ENCODE measurements at places on chromosomes 11 and 22.
A peak's percentile ranks its signal among the peaks of the same experiment; 100 is the strongest.

- no peak for DNase-seq
Measured at GRCh38 chr11:128821556-128821955, 45.5 kb downstream of the KCNJ1 start.

DNA sequence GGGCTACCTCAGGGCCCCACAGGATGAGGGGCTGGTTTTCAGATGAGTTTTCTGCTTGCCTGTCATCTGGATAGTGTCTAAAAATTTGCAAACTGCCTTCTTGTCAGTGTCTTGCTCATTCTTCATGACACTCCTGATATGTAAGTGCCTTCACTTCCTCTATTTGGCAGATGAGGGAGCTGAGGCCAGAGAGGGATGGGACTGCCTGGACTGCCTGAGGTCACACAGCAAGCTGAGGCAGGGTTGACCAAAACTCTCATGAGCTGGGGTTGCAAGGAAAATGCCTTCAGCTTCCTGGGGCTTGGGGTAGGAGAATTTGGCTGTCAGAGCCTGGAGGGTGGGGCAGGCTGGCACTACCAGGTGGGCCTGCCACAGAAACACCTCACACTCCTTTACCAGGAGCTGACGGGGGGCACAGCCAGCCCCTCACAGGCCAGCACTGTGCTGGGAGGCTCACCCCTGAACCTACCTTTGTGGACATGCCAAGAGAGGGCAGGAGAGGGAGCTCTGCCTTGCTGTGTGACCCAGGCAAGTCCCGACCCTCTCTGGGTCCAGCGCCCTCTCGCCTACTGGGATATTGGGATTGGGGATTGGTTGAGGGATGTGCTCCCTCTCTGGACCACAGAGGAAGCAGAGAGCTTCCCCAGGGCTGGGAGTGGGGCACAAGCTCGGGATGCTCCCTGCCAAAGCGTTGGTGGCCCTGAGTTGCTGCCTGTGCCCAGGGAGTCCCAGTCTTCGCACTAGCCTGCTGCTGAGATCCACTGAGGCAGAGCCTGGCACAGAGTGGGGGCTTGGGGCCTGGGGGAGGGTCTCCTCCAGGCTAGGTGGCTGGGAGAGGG, 1.9 kb upstream of the P2RY6 start:
- DNase-seq, result no peak

- no peak for DNase-seq
Measured at GRCh38 chr11:117045196-117045595, 53.0 kb downstream of the SIK3 start.

GRCh38 chr11:125070699-125071254, 7.7 kb downstream of the SLC37A2 start:
- no peak for DNase-seq

- no peak for DNase-seq
Measured at GRCh38 chr11:57568330-57568766, 876 bp upstream of the UBE2L6 start.

- DNase-seq, result no peak
Measured at GRCh38 chr11:110778343-110778742, 66.1 kb upstream of the ARHGAP20 start.

DNA sequence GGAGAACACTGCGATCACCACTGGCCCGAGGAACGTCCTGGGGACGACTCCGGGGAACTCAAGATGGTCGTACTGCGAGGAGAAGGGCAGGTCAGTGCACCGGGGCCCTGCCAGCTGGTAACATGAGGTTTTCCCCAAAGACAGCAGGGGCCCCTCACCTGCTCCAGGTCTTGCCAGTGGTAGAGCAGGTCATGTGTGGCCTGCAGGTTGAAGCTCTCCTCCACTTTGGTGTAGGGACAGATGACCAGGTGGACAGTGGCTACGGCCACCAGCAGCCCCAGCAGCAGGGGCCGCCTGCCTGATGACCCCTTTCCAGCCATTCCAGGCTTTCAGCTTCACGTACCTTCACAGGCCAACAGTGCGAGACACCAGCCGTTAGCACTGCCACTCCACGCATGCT, 4.8 kb downstream of the ALG12 start:
- DNase-seq, result no peak

DNA sequence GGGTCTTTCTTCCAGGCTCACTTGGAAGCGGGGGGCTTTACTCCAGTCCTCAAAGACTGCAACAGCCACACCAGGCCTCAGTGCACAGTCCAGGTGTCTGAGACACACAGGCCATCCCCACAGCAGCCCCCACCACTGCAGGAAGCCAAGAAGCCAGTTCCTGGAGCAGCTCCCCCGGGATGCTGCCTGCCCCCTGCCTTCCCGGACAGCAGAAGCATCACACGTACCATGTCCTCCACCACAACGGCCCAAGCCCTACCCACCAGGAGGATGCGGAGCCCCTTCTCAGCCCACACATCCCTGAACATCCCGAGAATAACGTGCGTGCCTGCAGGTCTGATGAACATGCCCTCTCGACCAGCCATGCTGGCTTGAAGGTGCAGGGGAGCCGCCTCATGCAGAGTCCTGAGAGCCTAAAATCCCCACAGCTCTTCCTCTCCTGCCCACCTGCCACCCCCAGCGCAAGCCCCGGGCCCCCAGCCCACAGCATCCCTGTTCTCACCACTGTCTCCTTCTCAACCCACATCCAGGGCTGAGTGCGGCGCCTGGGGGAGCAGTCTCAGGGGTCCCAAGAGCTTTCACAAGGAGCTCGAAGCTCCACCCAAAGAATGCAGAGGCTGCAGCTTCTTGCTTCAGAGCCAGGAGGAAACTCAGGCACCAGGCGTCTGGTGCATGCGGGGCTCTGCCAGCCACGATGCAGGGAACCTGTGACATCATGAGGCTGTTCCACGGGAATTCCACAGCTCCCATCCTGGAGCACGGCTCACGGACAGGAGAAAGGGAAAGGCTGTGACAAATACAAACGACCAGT, 209.6 kb downstream of the BRD1 start:
- DNase-seq, result no peak

DNA sequence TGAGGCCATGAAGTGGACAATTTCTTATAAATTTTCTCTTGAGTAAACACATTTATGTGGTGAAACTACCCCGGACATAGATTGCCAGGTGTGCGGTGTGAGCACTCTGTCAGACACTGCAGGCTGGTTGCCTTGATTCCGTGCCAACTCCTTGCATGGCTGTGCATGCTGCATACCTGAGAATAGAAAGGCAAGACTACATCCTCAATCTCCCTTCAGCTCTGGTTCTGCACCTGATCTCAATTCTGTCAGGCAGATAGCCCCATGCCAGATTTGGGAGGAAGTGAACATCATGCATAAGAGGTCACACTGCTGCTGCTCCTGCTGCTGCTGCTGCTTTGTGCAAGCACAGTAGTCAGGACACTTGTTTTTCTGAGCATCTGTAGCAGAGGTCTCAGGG, 42.5 kb upstream of the DEUP1 start:
- DNase-seq, result no peak

- no peak for DNase-seq
Measured at GRCh38 chr11:16833026-16833425, 94.6 kb downstream of the C11orf58 start.

- DNase-seq, result no peak
Measured at GRCh38 chr11:107824668-107825369, 33.8 kb downstream of the SLC35F2 start.

GRCh38 chr22:34808618-34809017, 257.3 kb upstream of the ISX start:
- DNase-seq, result no peak

GRCh38 chr11:134640971-134641968, 229.2 kb upstream of the B3GAT1 start:
- DNase-seq, result no peak

GRCh38 chr22:31906086-31906485, 38.2 kb upstream of the YWHAH start:
- no peak for DNase-seq

- DNase-seq, result no peak
Measured at GRCh38 chr11:118552341-118552740, 13.4 kb downstream of the IFT46 start.

DNA sequence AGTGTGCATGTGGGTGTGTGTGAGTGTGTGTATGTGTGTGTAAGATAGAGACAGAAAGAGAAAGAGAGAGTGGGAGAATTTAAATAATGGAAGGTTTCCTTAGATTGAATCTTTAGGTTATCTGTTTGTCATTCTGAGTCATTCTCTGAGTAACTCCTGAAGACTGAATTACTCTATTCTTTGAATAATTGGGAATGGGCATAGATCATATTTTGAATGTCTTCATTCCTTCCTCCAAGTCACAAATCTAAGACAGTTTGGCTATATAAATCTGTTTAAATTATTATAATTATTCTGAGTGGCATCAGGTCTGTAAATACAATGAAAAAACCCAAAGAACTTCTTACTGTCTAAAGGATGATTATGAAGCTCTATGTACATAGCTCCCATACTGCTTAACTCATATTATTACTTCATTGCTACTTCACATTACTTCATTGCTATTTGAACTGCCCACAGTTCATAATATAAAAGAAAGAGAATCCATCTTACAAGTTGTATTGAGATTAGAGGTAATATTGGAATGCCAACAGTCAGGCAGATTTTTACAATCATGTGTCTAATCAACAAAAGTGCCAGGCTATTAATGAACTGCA, 346.6 kb upstream of the CCDC179 start:
- no peak for DNase-seq

DNA sequence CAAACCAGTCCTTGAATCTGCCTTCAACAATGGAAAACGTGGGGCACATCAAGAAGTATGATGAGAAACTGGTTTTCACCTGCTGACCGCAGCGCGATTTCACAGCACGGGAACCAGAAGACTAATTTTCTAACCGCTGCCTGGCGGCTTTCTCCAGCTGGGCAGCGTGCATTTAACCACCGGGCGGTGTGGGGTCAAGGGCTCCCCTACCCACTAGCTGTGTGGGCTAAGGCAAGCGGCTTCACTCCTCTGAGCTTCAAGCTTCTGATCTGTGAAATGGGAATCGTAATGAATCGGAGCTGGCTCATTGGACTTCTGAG, 4.2 kb downstream of the SHANK2 start:
- no peak for DNase-seq

GRCh38 chr11:125052047-125052446, 11.1 kb upstream of the SLC37A2 start:
- no peak for DNase-seq

- DNase-seq, result no peak
Measured at GRCh38 chr11:100816823-100817222, 129.7 kb downstream of the ARHGAP42 start.

GRCh38 chr11:62556875-62557631, 10.4 kb upstream of the AHNAK start:
- DNase-seq, result no peak

GRCh38 chr11:85965202-85965601, 103.7 kb downstream of the PICALM start:
- no peak for DNase-seq

GRCh38 chr11:64802370-64803157, 450 bp downstream of the MAP4K2 start:
- DNase-seq, result peak; percentile 11

GRCh38 chr22:19844377-19845053, 10.2 kb downstream of the GNB1L start:
- DNase-seq, result no peak

GRCh38 chr11:117300773-117301172, 9.6 kb downstream of the BACE1-AS start:
- DNase-seq, result no peak

DNA sequence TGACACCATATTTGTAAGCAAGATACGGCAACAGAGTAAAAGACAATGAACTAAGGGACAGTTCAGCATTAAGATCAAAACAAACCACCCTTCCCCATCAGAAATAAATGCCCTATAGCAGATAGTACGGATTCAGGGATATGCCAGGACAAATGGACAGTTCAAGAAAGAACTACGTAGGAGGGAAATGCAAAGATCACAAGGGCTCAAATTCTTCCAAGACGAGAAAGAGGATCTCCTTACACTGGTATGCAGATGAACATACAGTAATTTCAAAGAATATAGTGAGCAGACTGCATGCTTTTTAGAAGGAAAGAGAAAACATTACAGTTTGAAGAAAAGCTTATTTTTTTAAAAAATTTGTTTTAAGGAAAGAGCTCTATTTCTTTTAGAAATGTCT, 124.7 kb upstream of the APOA1 start:
- no peak for DNase-seq

- DNase-seq, result no peak
Measured at GRCh38 chr11:34640050-34640923, 19.4 kb downstream of the EHF start.

- DNase-seq, result no peak
Measured at GRCh38 chr11:69485337-69486041, 4.0 kb downstream of the LINC01488 start.

GRCh38 chr11:6799402-6799801, at the start of gene OR6A2:
Gene OR6A2, minus strand, starts transcription at chr11:6799689. Its CDS starts 3,981 bp downstream, at chr11:6795708.
- no peak for DNase-seq

DNA sequence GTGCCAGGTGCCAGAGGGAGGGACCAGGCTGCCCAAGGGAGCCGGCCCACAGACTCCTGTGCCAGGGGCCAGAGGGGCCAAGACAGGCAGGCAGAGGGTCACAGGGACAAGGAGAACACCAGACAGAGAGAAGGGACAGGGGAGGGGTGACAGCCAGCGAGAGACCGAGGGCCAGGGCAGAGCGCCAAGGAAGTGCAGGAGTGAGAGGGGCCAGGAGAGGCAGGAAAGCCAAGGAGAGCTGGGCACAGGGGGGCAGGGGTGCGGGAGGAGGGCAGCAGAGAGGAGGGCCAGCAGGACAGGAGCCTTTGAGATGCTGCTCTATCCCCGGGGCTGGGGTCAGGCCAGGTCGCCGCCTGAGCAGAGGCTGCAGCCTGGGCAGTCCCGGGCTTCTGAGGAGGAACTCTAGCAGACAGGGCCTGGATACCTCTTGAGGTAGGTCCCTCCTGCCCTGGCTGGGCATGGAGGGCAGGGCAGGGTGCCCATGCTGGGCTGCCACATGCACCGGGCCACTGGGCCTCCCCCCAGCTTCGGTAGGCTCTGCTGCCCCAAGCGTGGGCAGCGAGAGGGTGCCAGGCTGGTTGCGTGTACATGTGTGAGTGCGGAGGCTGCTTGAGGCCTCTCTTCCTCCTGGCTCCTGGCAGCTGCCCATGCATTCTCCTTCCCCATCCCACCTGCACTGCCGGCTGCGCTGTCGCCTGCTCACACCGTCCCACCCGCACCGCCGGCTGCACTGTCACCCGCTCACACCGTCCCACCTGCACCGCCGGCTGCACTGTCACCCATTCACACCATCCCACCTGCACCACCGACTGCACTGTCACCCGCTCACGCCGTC, 12.2 kb downstream of the LSP1 start:
- DNase-seq, result no peak

GRCh38 chr11:98365190-98365589, 655.6 kb upstream of the CNTN5 start:
- DNase-seq, result no peak

GRCh38 chr11:23919455-23919854, 577.4 kb upstream of the LUZP2 start:
- no peak for DNase-seq

GRCh38 chr22:28480000-28480715, 199.5 kb downstream of the TTC28 start:
- DNase-seq, result no peak

- no peak for DNase-seq
Measured at GRCh38 chr11:18332302-18332701, 9.9 kb downstream of the GTF2H1 start.
